ENCODE measurements at places on chromosomes 6 and 20.

- DNase-seq, result no peak
Observed at GRCh38 chr6:167817729-167818128, 9.0 kb upstream of the AFDN start.

GRCh38 chr6:21587179-21587960 lies 6.2 kb upstream of the SOX4 start:
- DNase-seq, result no peak

- no peak for DNase-seq
Observed at GRCh38 chr6:149071997-149072396, 245.5 kb upstream of the TAB2 start.

DNA sequence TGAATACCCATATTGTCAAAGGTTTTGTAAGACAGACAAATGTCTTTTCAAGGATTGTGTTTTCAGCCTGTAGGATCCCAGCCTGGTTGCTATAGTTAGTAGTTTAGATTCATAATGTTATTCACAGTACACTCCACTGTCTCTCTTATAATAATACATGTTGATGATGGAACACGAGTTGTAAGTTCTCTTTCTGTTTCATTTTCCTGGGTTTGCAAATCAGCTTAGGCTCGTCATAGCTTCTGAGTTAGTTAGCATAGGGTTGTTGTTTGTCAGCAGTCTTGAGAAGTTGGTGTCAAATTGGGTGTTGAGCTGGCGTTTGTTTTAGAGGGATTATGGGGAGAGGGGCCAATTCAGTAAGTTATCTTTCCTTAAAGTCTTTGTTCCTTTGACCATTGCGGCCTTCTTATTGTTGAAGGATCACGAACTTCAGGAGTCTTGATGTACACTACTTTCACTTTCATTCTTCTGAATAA lies 45.8 kb downstream of the QKI start:
- no peak for DNase-seq

GRCh38 chr6:78618970-78619369 lies 248.4 kb upstream of the IRAK1BP1 start:
- DNase-seq, result no peak

- DNase-seq, result no peak
Observed at GRCh38 chr20:37920270-37920669, 17.3 kb downstream of the VSTM2L start.
